ENCODE measurements at places on chromosomes 3 and 15.

- DNase-seq = no peak
These were observed 52.7 kb downstream of the COL6A6 start for GRCh38 chr3:130569461-130570365.

DNA sequence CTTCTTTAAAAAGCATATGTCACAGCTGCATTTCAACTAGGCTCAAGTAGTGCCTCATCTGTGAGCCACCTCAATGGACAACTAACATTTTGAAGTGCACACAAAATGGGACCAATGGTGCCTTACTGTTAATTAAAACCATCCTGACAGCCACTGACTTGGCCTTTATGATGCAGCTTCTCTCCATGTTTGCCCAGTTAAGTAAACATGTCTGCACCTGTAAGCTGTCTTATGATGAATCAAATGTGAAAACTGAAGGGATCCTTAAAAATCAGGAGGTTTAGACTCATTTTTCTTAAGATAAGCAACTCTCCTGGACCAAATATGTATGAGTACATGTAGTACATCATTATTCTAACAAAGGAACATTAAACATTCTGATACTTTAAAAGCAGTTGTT lies 861.6 kb downstream of the ROBO1 start:
- DNase-seq = no peak

DNA sequence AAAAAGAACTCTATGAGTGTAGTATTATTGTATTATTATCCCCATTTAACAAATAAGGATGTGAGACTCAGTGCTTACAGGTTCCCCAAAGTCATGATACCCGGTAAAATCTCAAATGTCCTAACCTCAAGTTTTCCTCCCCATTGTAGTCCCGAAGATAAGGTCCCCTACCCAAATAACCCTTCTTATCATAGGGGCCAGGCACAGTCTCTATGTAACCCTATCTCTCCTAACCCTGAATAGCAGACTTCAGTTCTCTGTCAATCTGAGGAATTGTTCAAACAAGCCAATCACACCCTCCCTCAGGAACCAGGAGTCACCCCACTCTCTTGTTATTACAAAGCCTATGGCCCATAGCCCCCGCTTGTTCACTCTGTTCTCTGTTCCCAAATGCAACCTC lies 10.5 kb upstream of the SUSD5 start:
- DNase-seq = no peak

- no peak for DNase-seq
These were observed 301.7 kb downstream of the OXSM start for GRCh38 chr3:26091626-26092025.

GRCh38 chr3:133136114-133137041 lies 98.2 kb downstream of the TMEM108 start:
- no peak for DNase-seq

- no peak for DNase-seq
These were observed 2.9 kb upstream of the EPHA3 start for GRCh38 chr3:89104499-89104898.
